ENCODE measurements at places on chromosomes 4 and X.

DNA sequence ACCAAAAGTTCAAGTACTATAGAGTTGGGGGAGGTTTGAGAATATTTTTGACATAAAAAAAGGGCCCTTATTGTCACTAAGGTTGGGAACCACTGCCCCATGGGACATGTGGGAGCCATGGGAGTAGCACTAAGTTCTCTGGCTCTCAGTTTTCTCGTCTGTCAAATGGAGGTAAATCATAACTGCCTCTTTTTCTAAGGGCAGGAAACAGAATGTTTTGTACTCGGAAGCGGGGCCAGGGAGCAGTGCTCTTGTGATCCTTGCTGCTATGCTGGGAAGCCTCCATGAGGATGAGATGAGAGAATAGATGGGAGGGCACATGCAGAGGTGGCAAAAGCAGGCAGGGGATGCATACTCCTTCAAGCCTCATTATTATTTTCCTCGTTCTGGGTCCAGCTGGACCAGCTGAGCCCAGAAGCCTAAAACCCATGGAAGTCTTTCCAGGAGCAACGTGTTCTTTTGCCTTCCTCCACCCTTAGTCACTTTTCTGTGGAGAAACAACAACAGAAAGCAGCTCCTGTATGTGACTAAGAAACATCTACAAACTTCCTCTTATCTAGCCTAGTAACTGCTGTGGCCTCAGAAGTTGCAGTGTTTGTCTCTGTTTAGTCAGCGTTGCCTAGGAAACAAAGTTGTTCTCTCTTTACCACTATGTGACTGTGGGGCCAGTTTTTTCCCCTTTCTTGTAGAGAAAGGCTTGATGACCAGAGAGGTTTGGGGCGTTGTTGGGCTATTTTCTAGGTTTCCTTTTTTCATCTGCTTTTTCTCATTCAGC lies 64.8 kb downstream of the TSC22D3 start:
- no peak for DNase-seq

- peak; percentile 90 for DNase-seq
These were observed 937.1 kb downstream of the CCSER1 start for GRCh38 chr4:91064157-91064853.

DNA sequence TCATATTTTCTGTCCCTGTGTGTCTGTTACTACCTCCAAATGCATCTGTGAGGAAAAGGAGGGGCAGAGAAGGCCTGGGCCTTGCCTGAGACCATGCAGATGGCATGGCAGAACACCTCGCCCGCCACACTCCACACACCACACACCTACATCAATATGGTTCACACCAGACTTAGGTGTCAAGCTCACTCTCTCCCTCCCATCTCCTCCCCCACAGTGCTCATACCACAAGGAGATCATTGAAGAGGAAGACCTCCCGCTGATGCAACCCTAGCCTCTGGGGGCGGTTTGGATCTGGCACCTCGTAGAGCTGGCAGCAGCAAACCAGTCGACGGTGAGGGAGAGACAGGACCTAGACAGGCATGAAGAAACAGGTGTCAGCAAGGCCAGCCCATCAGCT lies 16.6 kb upstream of the KDM5C start:
- no peak for DNase-seq

DNA sequence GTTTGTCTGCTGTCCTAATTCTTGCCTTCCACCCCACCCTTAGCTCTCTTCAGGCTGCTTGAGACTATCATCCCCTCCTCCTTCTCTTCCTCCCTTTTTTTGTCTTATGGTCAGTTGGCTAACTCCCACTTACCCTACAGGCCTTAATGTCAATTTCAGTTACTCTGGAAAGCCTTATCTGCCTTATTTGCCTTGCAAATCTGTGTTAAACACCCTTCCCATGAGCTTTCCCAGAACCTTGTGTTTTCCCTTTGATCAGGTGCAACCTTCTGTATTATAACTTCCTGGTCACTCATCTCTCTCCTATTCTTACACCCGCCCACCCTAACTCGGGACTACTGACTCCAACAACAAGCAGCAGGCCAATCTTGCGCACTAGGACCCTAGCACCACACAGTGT lies 74.8 kb downstream of the COX18 start:
- DNase-seq: no peak

DNA sequence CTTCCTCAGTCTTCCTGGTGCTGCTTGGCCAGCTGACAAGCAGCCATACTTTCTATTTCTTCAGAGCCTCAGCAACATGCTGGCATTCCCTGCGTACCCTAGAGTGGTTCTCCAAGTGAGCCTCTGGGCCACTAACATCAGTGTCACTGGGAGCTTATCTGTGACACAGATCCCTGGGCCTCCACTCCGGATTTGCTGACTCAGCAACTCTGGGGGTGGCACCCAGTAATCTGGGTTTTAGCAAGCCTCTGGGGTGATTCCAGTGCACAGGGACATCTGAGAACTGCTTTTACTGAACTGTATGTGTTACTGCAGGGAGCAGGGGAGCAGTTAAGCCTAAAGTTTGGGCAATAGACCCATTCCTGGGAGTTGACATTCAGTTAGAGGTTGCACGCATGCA lies 28.2 kb upstream of the HMGB3 start:
- DNase-seq: no peak

DNA sequence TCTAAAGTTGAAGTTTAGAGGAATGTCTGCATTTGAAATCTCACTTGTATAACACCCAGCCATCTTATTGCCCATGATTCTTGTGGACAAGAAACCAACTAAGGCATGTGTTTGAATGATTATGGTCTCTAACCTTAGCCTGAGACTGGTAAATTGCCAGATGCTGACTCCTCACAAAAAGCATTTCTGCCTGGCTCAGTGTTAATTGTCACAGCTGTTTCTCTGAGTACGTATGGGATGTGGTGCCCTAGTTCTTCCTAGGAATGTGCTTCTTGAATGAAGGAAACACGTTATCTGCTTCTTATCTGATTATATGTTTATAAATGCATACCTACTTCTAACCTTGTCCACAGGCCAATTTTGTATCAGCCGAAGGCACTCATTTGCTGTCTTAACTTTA lies 63.1 kb upstream of the NDP start:
- no peak for DNase-seq

DNA sequence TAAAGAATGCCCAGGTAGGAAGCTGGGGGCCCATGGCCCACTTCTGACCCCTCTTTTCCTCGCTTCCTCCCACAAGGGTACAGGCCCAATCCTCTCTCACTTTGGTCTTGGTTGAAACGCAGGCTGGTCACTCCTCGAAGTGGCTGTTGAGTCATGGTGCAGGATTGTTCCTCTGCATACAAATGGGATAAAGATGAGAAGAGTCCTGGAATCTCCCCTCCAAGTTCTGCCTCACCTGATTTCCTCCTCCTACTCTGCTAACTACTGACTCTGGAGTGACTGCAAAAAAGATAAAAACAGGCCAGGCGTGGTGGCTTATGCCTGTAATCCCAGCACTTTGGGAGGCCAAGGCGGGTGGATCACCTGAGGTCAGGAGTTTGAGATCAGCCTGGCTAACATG lies 1.7 kb downstream of the WDR45 start:
- no peak for DNase-seq

- DNase-seq: no peak
These were observed 31.9 kb downstream of the CDKL2 start for GRCh38 chr4:75598390-75598789.

DNA sequence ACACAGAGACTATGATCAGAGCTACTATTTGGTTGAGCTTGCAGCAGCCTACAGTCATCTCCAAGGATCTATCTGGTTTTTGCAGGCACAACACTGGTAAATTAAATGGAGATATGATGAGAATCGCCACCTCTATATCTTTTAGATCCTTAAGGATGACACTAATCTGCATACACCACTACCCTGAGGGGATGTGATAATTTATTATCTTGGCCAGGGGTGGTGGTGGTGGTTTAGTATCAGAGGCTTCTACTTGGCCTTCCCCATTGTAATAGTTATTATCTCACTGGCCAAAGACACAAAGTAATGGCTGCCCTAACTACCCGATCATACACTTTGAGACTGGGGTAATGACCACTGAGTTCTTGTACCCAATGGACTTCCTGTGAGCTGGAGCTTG lies 21.2 kb downstream of the CCDC160 start:
- no peak for DNase-seq

DNA sequence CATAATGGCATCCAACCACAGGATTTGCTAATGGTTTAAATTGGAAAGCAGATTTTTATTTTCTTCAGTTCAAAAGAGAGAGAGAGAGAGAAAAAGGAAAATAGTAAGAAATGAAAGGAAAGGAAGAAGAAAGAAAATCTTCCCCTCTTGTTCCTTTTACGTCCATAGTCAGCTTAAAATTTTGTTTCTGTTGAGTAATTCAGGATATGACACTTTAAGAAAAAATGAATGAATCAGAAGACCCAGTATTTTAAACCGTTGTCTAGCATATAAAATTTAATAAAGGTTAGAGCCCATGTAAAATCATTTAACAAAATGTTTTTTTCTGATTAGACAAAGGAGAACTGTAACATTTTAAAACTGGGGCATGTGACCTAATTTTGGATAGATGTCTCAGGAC lies 391.8 kb upstream of the EPHA5 start:
- DNase-seq: no peak

GRCh38 chr4:5982156-5982973 lies 35.9 kb downstream of the C4orf50 start:
- DNase-seq: no peak

DNA sequence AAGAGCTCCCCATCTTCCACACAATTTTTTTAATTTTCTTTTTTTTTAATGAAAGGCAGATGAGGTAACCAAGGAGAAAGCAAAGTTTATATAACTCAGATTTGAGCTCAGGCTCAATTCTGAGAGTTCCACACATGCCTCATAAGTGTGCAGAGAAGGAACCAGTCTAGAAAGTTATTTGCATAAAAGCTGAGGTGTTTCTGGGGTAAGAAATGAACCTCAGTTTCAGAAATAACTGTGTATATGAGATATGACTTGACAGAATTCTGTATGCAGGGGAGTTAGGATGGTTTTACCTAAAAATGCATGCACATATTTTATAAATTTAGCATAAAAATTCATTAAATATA lies 51.3 kb downstream of the DTHD1 start:
- no peak for DNase-seq

- no peak for DNase-seq
These were observed 37.7 kb downstream of the BCLAF3 start for GRCh38 chrX:19953145-19953544.

GRCh38 chr4:143489106-143489505 lies 24.4 kb upstream of the SMARCA5 start:
- DNase-seq: no peak

DNA sequence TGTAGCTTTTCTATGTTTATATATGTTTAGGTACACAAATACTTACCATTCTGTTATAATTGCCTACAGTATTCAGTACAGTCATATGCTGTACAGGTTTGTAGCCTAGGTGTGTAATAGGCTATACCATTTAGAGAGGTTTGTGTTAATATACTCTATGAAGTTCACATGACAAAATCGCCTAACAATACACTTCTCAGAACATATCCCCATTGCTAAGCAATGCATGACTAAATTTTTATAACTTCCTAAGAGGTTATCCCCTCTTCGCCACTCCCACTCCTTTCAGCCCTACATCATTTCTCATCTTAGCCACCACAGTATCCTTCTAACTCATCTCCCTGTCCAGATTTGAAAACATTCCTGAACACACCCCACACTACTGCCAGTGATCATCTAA lies 83.7 kb upstream of the ZCCHC13 start:
- DNase-seq: no peak

- no peak for DNase-seq
These were observed 118.0 kb upstream of the WDFY3 start for GRCh38 chr4:85084371-85085094.

GRCh38 chr4:126513596-126513995 lies 1119.2 kb upstream of the INTU start:
- no peak for DNase-seq

GRCh38 chr4:150960818-150961217 lies 54.3 kb downstream of the LRBA start:
- DNase-seq: no peak

- no peak for DNase-seq
These were observed 74.9 kb upstream of the SCML1 start for GRCh38 chrX:17662391-17662790.

DNA sequence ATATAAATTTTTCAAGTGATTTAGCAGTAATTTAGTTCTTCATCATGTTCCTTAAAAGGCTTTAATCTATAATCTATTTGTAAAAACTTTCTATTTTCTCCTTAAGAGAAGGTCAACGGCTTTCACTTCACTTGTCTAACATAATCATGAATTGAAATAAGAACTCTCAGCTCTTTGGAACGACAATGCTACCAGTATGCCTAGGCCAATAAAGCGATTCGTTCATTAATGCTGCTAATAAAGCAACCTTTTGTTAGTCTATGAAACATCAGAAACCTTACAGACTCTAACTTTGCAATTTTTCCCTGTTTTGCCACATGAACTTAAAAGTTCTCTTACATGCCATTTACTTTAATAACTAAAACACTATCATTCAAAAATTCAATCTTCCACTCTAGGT lies 47.6 kb downstream of the FBXW7 start:
- no peak for DNase-seq

DNA sequence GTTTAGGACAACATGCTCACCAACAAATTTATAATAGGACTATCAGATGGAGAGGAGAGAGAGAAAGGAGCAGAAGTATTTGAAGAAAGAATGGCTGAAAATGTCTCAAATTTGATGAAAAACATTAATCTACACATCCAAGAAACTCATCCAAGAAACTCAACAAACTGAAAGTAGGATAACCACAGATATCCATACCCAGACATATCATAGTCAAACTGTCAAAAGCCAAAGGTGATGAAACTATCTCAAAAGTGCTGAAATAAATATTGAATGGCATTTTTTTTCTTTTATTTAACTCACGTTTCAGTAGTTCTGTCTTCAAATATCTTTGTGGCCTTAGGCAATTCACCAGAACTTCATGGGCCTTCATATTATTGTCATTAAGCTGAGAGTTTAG lies 116.2 kb downstream of the TBC1D19 start:
- no peak for DNase-seq

DNA sequence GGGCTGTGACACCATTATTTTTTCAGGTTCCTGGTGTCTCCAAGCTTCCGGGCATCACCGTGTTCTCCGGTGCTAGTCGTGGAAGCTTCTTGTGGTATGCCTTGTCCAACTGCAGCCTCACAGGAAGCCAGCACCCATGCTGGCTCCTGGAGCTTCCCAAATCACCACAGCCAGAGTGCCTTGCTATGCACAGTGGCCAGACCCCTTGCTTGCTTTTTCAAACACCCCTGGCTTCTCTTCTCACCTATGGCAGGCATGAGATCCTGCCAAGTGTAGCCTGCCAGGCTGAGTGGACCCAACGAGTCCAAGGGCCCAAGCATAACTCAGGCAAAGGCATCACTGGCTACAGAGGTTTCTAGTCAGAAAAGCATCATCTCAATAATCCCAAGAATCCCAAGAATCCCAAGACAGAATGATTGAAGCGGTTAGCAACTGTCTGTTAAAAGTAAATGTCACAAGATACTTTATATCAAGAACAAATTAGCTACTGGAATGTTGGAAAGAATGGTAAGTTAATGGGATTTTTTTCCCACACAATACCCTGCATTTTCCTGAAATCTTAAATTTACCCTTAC lies 1522.9 kb downstream of the PCDH18 start:
- DNase-seq: no peak

- DNase-seq: no peak
These were observed 64.5 kb downstream of the MID1 start for GRCh38 chrX:10555846-10556245.

- no peak for DNase-seq
These were observed 41.5 kb upstream of the FAT1 start for GRCh38 chr4:186765138-186765537.

Measured in NCI-H187 (cell line).